ENCODE measurements at places on chromosomes 2 and 18.

GRCh38 chr2:78707776-78708386, 317.6 kb upstream of the REG3G start:
- DNase-seq: no peak

- DNase-seq: no peak
Observed at GRCh38 chr2:238936162-238937052, 88.5 kb downstream of the TWIST2 start.

DNA sequence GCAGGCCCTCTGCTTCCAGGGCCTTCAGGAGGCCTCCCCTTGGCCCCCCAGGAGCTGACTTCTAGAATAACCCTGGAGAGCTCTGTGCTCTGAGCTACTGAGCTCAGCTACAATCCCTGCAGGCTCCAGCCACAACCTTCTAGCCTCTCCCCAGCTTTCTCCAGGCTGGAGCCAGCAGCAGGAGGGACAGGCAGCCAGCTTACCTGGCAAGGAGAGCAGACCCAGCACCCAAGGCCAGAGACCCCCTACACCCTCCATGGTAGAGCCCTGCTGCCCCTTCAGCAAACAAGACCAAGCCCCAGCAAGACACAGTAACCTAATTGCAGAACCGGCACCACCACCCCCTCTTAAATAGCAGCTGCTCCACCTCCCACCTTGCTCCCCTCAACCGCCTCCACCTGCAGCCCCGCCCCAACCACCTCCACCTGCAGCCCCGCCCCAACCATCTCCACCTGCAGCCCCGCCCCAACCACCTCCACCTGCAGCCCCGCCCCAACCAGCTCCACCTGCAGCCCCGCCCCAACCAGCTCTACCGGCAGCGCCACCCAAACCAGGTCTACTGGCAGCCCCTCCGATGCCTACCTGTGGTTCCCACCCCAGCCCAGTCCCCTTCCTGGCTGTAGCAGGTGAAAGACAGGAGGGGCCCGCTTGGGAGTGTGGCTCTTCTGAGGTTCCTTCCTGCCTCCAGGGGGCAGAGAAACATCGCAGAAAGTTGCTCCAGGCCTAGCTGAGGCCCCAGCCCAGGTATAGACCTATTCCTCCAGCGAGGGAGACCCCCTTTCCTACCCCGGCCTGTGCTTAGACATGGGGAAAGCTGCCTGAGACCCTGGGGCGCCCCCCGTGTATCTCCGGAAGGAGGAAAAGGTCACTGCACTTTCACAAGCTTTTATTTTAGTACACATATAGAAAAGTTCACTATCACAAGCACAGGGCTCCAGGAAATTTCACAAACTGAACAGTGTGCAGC, at the start of gene ASTL:
Gene ASTL (minus strand): TSS at position 324 of the 967 bp plus-strand sequence. CDS start 66 bp downstream, at position 258.
- DNase-seq: peak; percentile 74

DNA sequence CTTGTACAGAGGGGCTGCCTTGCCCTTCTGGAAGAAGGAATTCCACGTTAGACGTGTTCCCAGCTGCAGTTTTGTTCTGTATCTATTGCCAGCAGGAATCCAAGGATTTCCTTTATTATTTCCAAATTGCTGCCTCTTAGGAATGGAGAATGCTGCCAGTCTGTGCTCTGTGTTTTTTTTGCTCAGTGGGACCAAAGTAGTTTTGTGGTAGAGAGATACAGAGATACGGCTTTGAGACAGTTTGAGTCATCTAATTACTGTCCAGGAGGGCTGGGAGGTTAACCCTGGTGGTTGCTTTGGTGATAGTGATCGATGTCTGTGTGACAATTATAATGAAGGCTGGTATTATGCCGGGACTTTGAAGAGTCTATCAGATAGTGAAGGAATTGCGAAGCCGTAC, 26.3 kb downstream of the ASAP2 start:
- DNase-seq: no peak

- peak; percentile 96 for DNase-seq
Observed at GRCh38 chr2:216700088-216700567, 4.8 kb upstream of the IGFBP5 start.

DNA sequence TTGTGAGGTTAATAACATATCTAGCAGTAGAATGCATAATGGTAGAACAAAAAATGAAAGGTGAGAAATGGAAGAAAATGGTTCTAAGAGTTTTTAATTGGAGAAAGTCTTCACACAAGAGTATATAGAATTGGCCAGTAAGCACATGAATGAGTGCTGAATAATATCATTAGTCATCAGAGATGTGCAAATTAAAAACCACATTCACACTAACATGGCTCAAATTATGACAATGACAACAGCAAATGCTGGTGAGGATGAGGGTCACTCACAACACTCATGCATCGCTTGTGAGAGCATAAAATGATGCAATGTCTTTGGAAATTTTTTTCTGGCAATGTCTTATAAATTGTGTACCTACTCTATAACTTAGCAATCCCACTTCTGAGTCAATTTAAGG, 1355.4 kb upstream of the ACVR2A start:
- no peak for DNase-seq

GRCh38 chr2:35501076-35501475, 854.5 kb upstream of the CRIM1 start:
- no peak for DNase-seq

- no peak for DNase-seq
Observed at GRCh38 chr2:50379351-50379750, 652.6 kb downstream of the NRXN1 start.

Data from tongue (tissue), 3 donors.